GM23248 (cell line): ENCODE measurements at places on chromosomes 16 and 17.
A peak's percentile ranks its signal among the peaks of the same experiment; 100 is the strongest.

DNA sequence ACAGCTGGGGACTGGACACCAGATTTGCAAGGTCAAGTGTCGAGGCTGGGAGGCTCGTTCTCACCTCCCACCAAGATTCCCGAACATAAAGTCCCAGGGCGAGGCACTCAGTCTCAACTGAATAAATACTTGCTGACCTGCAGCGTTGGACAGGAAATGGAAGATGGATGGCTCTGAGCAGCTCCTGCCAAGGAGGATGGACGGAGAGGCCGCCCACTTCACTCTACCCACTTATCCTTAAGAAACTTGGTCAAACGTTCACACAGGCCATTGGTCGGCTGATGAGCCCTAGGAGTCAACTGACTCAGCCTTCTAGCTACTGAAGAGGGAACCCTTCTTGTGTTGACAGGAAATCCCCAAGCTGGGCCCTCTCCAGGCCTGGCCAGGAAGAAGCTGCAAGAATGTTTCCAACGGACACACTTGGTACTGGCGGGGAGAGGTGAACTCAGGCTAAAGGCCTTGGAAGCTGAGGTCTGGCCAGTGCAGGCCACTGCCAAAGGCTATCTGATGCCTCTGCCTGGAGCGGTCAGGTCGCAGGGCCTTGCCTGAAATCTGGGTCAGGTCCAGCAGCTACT is 50.0 kb downstream of the VAC14 start:
- peak; percentile 91 for DNase-seq
- no peak overlapping the region for H3K4me3 ChIP-seq
- H3K27ac ChIP-seq = peak overlapping the region; percentile 66
- H3K36me3 ChIP-seq = no peaks in the 10 kb centered on the region

DNA sequence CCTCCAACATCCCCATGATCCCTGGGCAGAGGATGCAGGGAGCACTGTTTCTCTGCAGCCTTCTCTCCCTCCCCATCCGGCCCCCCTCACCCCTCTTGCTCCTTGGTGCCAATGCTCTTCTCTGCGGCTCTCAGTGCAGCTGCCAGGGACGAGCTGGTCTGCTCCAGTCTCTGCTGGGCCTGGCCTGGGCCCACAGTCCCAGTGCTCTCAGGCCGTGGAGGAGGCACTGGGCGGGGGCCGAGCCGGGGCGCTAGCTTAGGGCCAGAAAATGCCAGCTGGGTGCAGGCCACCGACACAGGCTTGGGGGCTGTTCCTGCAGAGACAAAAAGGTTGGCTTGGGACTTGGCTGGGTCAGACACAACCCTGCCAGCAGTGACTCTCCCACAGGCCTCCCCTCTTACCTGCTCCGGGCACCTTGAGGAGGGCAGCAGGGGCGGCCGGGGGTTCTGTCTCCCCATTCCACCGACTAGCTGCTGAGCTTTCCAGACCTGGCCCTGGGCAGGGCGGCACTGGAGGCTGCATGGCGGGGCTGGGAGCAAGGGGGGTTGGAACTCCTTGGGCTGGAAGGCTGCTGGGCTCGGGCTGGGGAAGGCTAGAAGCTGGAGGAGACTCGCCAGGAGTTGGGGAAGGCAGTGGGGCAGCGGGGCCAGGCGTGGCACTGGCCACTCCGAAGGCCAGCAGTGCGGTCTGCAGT is 13.8 kb downstream of the CASKIN2 start:
- H3K27ac ChIP-seq = no peak overlapping the region
- H3K4me1 ChIP-seq = no peaks in the 10 kb centered on the region
- no peak for DNase-seq
- no peaks in the 10 kb centered on the region for H3K27me3 ChIP-seq

- peaks cover 19% of the 10 kb centered on the region for H3K36me3 ChIP-seq
- peaks cover 20% of the 10 kb centered on the region for H3K4me1 ChIP-seq
- peak; percentile 70 for DNase-seq
- peak overlapping the region; percentile 79 for H3K27ac ChIP-seq
- no peak overlapping the region for H3K4me3 ChIP-seq
Measured at GRCh38 chr16:24769806-24770205, 40.4 kb downstream of the TNRC6A start.

GRCh38 chr16:24737916-24738594 is 8.6 kb downstream of the TNRC6A start:
- H3K4me1 ChIP-seq = peaks cover 48% of the 10 kb centered on the region
- H3K4me3 ChIP-seq = peak overlapping the region; percentile 59
- no peaks in the 10 kb centered on the region for H3K36me3 ChIP-seq
- H3K27me3 ChIP-seq = no peaks in the 10 kb centered on the region
- H3K27ac ChIP-seq = peak overlapping the region; percentile 60

DNA sequence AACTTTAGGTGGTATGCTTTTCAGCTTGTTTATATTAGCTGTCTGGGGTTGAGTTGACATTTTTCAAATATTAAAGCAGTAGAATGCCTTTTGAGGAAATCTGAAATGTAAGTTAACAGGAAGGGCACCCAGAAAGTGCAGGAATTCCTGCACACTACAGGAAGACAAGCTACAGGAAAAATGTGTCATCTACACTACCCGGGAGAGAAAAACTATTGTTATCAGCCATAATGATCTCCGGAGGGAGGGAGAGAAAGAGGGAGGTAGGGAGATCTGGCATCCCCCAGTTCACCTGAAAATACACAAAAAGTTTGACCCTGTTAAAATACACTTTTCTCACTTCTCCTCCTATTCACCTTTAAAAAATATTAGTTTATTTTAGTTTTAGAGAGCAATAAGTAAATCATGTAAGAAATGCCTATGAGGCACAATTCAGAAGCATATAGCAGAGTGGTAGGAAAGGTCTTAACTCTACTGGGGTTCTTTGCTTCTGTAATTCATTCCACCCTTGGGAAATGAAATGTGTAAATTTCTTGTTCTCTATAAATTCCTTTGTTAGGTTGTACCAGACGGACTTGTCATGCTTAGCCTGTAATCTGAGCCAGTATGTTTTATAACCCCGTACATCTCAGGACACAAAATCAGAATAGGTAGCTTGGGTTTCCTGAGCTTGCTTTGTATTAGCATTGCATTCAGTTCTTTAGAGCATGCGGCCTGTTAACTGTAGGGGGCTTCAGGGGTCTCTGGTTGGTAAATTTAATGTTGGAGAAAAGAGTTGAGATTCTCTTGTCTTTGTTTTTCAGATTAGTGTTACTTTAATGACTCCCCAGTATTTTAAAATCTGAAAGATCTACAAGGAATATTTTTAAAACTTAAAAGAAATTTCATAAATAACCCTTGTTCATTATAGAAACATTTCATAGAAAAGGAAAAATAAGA is 3.3 kb downstream of the MAP2K6 start:
- H3K36me3 ChIP-seq = no peaks in the 10 kb centered on the region
- no peak overlapping the region for H3K27ac ChIP-seq
- H3K27me3 ChIP-seq = no peaks in the 10 kb centered on the region
- no peak overlapping the region for H3K4me3 ChIP-seq
- no peak for DNase-seq
- H3K4me1 ChIP-seq = no peaks in the 10 kb centered on the region
